ENCODE measurements at places on chromosomes 2 and 18.

DNA sequence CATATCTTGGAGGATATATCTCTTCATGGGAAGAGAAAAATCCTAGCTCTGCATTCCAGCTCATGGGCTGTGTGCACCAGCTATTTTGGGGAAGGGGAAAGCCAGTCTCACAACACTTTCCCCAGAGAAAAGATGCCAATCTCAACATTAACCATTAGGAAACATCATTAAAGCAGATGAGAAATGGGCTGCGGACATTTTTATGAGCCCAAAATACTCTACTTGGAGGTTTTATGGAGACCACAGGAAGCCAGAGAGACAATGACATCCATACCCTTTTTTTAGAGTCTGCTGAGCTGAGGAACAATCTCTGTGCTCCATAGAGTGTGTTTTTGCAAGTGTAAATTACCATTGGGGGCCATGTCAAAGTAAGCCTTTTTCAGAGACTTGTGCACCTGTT lies 213.7 kb downstream of the TRIB2 start:
- DNase-seq, result no peak

- DNase-seq, result no peak
Observed at GRCh38 chr18:13456736-13457271, 238.2 kb downstream of the LDLRAD4 start.

- DNase-seq, result no peak
Observed at GRCh38 chr2:19623488-19623887, 265.1 kb upstream of the OSR1 start.

- DNase-seq, result no peak
Observed at GRCh38 chr18:6355789-6356589, 58.7 kb downstream of the L3MBTL4 start.

DNA sequence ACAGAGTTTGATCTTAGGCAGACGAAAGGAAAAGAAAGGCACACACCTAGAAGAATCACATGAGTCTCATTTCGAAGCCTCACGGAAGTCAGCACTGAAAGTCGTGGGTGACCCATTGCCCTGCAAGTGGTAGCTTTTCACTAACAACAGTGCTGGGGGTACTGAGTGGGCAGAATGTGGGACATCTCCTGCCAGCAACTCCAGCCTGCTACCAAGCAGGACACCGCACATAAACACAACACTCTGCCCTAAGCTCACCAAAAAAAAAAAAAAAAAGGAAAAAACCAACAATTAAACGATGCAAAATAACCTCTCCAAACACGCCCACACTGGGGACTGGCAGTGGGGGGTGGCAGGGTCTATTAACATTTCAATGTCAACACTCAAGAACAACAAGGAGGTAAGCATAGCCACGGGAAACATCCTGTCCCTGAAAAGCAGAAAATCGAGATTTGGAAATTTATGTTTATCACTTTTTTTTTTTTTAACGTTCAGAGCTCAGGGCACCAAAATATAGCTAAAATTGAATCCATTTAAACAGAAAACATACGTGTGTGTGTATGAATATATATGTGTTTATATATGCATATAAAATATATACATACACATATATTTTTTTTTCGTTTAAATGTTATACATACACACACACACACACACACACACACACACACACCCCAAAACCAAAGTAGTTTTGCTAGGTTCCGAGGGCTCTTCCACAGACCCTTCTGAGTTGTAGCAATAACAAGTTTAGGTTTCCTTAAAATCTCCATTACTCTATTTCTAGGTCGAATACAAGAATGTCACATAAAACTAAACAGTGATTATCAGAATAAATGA lies 2.2 kb downstream of the INO80D start:
- DNase-seq, result no peak

- DNase-seq, result no peak
Observed at GRCh38 chr18:59707306-59707705, 10.1 kb upstream of the CCBE1 start.

GRCh38 chr18:46437061-46437460 lies 220.0 kb downstream of the LOXHD1 start:
- no peak for DNase-seq

GRCh38 chr2:124476291-124476690 lies 451.2 kb downstream of the CNTNAP5 start:
- DNase-seq, result no peak

- no peak for DNase-seq
Observed at GRCh38 chr2:68643011-68643873, at the start of gene PROKR1. PROKR1 (plus strand) TSS chr2:68643579; CDS start chr2:68645822, 2,243 bp downstream.

GRCh38 chr2:150120326-150120955 lies 367.0 kb downstream of the RND3 start:
- DNase-seq, result no peak

- no peak for DNase-seq
Observed at GRCh38 chr2:146506851-146507250, 1338.0 kb upstream of the ACVR2A start.
